ENCODE measurements at places on chromosomes 3 and 15.

- DNase-seq, result no peak
Measured at GRCh38 chr3:4261406-4261805, 41.8 kb upstream of the SETMAR start.

GRCh38 chr15:51765751-51766150, 14.4 kb downstream of the TMOD2 start:
- DNase-seq, result no peak

- no peak for DNase-seq
Measured at GRCh38 chr3:134354612-134355251, 19.5 kb downstream of the AMOTL2 start.

GRCh38 chr15:58324533-58324932, 107.3 kb upstream of the LIPC start:
- DNase-seq, result no peak

DNA sequence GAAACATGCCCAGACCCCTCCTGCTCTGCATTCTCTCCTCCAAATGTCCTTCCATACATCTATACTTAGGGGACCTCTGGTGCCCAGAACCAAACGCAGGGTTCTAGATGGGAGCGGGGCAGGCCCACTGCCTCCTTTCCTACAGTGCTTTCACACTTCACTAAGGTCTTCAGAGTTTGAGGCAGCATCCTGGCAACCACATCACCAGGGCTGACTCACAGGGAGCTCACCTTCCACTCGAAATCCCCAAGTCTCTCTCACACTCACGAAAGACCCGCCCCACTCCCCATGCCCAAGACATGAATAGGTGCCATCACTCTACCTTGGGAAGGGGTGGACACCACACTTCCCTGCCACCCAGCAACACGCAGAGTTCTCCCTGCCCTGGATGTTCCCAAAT, 18.9 kb downstream of the HOMER2 start:
- no peak for DNase-seq

- no peak for DNase-seq
Measured at GRCh38 chr3:106401666-106402490, 533.1 kb upstream of the CBLB start.
